ENCODE measurements at places on chromosomes 1 and 21. TPM values are rescaled to one million over a fixed set of nuclear protein-coding genes. Genes with fewer than 3 reads are reported as not detected.
A peak's percentile ranks its signal among the peaks of the same experiment; 100 is the strongest.

The MFSD2A gene
- 1.4 TPM for total RNA-seq

The GABRD gene
- not detected for total RNA-seq

The GPR161 gene
- 0.26 TPM for total RNA-seq

DNA sequence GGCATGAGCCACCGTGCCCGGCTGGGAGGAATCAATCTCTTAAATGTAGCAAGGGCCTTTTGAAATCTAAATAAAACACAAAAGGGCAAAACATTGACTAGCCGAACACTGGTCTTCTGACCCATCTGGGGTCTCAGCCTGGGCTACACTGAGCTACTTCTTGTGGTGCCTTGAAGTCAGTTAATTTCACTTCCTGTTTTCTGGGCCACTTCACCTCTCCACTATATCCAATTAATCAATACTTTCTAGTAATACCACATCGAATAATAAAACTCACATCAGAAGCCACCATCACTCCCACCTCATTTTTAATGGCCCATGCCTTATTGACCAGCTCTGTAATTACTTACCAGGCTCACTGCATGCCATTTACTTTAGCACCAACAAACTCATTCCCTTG lies 138.0 kb upstream of the SAMSN1 start:
- no peak for DNase-seq

- no peak for DNase-seq
These were observed 126.9 kb downstream of the SETD4 start for GRCh38 chr21:35933466-35933865.

GRCh38 chr1:29708796-29709703 lies 472.7 kb downstream of the PTPRU start:
- DNase-seq = no peak

DNA sequence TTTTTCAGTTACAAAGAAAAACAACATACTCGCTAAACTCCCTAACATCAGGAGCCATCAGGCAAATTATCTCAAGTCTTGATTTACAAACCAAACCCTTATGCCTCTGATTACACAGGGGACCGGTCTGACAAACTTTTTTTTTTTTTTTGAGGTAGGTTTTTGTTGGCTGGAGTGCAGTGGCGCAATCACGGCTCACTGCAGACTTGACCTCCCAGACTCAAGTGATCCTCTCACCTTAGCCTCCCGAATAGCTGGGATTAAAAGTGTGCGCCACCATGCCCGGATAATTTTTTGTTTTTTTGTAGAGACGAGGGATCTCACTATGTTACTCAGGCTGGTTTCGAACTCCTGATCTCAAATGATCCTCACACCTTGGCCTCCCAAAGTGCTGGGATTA lies 3.8 kb upstream of the MIIP start:
- DNase-seq = no peak

- DNase-seq = peak; percentile 6
These were observed 84.3 kb upstream of the VAV3 start for GRCh38 chr1:108049178-108049819.

DNA sequence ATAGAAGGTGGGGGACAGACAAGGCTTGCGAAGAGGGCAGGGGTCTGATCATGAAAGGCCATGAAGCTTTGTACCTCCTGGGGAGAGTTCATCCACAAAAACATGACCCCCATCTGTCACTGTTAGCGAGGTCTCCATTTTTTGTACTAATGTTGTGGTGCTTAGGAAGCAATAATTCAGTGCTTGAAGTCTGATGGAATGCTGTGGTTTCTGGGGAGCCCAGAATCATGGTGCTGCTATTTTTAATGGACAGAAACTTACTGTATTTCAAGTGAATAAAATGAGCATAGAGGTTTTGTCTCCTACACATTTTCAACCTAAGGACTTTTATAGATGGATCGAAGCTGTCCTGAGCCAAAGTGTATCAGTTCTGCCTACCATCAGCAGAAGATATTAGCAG lies 28.2 kb upstream of the RGL1 start:
- DNase-seq = no peak

DNA sequence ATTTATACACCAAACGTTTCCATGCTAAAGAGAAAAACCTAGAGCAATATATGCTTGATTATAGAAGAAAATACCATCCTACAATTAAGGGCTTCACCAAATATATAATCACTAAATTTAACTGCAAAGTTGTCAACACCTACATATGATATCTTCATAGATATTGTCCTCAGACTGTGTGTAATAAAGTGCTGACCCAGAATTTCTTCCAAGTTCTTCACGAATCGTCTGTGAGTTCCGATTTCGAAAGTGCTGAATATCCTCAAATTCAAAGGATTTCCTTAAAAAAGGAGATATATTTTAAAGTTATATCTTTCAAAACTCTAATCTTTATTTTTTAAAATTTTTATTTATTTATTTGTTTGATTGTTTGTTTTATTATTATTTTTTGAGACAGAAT lies 41.9 kb upstream of the BCAS2 start:
- no peak for DNase-seq

DNA sequence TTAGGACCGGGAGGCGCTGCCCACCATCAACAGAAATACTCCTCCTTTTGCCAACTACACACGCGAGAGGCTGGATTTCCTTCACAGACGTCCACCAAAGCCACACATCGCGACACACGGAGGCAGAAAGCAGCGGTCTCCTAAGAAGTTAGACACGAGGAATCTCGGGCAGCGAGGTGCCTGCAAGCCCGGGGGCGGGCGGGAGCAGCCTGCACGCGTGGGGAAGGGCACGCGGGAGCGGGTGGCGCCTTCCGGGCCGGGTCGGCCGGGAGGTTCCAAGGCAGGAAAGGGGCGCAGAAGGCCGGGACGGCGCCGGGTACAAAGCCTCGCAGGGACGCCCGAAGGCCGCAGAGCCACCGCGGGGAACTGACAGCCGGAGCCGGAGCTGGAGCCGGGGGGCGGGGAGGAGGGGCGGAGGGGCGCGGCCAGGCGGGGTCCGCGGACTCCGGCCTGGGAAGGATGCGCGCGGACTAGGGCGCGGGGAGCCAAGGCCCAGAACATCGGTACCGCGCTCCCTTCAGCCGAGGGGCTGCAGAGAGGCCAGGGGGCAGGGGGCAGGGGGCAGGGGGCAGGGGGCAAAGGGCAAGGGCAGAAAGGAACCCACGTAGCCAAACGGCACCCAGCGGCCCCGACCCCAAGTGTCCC lies 722 bp downstream of the NPHP4 start:
- DNase-seq = peak; percentile 33

DNA sequence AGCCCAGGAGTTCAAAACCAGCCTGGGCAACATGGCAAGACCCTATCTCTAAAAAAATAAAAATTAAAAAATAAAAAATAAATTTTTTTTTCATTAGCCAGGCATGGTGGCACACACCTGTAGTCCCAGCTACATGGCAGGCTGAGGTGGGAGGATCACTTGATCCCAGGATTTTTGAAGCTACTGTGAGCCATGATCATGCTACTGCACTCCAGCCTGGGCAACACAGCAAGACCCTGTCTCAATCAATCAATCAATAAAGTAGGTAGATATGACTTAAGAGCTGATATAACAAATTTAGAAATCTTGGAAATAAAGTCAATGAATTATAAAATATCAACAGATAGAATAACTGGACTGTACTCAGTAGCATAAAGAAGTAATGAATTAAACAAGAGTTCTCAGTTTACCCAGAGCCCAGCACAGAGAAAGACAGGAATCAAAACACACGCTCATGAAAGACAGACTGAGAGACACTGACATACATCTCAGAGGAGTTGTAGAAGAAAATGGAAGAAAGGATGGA lies 69.7 kb downstream of the LRRC8C start:
- DNase-seq = no peak

DNA sequence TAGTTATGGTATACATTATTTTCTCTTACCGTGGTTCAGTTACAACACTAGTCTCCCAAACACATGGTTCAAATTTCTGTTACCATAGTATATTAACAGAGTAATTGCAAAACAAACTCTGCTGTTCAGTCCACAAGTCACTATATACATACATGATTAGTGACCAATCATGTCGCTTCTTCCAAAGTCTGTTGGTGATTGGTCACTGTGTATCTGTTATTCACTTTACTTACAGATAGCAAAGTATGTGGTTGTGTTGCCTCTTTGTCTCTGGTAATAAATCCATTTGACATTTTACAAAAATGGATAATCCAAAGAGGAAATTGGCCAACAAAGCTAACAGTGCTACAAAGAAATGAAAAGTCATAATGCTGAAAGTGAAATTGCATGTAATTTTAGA lies 107.2 kb downstream of the RABGAP1L start:
- DNase-seq = no peak

- no peak for DNase-seq
These were observed 92.5 kb downstream of the DHRS3 start for GRCh38 chr1:12525311-12526181.

DNA sequence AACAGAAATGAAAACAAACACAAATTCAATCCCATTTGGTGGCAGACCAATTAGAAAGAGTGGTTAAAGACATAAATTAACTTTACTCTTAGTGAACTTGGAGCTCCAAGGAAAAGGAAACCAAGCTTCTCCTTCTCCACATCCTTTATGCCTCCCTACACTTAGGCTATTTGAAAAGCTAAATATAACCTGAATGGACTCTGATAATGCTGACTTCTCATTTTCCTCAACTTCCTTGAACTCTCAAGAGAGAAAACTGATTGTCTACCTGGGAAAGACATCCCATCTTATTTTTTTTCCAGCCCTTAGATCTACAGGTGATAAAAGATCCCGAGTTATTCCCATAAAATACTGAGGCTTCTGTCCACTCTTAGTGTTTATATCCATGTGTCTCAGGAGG lies 178.4 kb upstream of the SPAG17 start:
- DNase-seq = no peak

GRCh38 chr1:27656157-27656893 lies 15.7 kb downstream of the IFI6 start:
- no peak for DNase-seq

GRCh38 chr1:198619375-198620140 lies 19.3 kb upstream of the PTPRC start:
- no peak for DNase-seq

DNA sequence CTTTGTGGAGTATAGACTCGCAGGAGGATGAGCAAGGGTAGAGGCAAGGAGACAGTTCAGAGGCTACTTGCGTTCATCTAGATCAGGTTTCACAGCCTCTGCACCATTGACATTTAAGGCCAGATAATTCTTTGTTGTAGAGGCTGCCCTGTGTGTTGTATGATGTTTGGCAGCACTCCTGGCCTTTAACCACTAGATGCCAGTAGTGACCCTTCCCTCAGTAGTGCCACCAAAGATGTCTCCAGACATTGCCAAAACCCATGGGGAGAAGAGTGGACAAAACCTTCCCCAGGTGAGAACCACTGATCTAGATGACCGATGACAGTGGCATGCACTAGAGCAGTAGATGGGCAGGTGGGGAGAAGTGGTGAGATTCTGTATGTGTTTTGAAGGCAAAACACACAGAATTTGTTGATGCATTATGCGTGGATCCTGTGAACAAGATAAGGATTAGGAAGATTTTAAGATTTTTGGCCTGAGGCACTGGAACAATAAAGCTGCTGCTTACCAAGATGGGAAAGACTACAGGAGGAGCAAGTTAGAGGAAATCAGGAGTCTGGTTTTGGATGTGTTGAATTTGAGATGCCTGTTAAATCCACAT lies 9.9 kb upstream of the COG2 start:
- no peak for DNase-seq

DNA sequence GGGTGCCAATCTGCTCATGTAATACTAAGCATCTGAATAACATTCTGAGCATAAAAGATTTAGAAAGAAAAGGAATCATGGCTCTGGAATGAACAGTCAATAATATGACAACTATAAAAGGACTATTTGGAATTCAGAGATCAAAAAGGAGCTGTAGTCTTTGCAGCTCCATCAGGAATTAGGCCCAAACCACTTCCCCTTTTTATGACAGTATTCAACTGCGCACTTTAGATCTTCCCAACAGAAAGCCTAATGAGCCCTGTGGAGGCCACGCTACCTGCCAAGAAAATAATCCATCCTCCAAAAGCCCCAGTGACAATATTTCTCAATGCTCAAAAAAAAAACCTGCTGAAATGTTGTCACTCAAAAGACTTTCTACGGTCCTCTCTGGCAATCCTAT lies 163.2 kb downstream of the SNX7 start:
- DNase-seq = no peak

DNA sequence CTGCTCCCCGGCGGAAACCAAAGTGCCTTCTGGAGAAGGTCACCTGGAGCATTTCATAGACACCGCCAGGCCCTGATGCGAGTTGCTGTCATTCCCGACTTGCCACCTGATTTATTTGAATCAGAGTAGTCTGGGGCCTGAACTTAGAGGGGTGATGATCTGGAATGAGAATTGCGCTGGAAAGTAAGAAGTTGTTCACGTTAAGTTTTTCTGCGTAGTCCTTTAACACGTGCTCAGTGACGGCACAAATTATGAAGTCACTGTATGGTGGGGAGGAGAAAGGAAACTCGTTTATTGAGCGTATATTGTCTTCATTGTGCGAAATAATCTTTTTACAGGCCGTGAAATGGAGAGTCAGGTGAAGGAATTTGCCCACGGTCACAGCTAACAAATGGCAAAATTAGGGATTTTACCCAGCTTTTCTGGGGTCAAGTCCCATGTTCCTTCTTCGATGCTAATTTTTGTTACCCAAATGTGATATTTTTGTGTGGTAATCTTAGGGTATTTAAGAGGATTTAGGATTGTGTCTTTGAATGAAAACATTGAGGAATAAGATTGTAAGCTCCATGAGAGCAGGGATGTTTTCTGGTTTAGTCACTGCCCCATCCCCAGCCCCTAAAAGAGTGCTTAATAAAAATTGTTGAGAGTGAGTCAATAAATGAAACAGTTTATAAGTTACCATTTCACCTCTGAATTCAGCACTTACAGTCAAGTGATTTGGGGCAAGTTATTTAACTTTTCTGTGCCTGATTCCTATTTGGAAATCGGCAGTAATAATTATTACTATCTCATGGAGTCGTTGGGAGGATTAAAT lies 46.4 kb upstream of the NBL1 start:
- peak; percentile 86 for DNase-seq

DNA sequence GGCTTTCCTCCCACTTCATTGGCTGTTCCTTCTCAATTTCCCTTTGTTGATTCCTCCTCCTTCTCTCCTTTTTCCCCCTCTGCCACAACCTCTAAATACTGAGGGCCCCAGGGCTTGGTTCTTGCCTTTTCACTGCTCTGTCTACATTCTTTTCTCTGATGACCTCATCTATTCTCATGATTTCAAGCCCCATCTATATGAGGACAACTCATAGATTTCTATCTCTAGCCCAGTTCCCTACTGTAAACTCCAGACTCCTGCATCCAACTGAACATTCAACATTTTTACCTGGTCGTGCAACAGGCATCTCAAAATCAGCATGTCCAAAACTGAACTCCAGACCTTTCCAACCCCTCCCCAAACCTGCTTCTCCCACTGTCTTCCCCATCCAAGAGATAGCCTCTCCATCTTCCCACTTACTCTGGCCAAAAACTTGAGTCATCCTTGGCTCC lies 11.5 kb upstream of the SLC9A1 start:
- no peak for DNase-seq

All from naive thymus-derived CD8-positive, alpha-beta T cell (primary cell).